ENCODE measurements at places on chromosomes 1 and 21. TPM values are rescaled to one million over a fixed set of nuclear protein-coding genes. Genes with fewer than 3 reads are reported as not detected.

FAAH gene
- 113 TPM for polyA plus RNA-seq

CSMD2 gene
- 1.2 TPM for polyA plus RNA-seq

VHLL gene
- not detected for polyA plus RNA-seq

ETNK2 gene
- polyA plus RNA-seq, result 187 TPM

PTPN22 gene
- polyA plus RNA-seq, result 1.6 TPM

FAM151A gene
- 2.2 TPM for polyA plus RNA-seq

MYBPHL gene
- 1.5 TPM for polyA plus RNA-seq

SAMD11 gene
- 7.9 TPM for polyA plus RNA-seq

ILDR2 gene
- polyA plus RNA-seq, result 36.8 TPM

C2CD4D gene
- 0.29 TPM for polyA plus RNA-seq

KRTAP13-3 gene
- polyA plus RNA-seq, result not detected

DDR2 gene
- 13.2 TPM for polyA plus RNA-seq

PGBD5 gene
- 16.0 TPM for polyA plus RNA-seq

HNRNPCL4 gene
- not detected for polyA plus RNA-seq

NEK2 gene
- 126 TPM for polyA plus RNA-seq

CYP4A22 gene
- polyA plus RNA-seq, result 0.22 TPM

LAX1 gene
- 0.26 TPM for polyA plus RNA-seq

ZNF683 gene
- polyA plus RNA-seq, result 87.5 TPM

FCAMR gene
- 0.41 TPM for polyA plus RNA-seq

IVL gene
- polyA plus RNA-seq, result not detected

PSMB4 gene
- 179 TPM for polyA plus RNA-seq

TCHH gene
- 0.53 TPM for polyA plus RNA-seq

AMY1C gene
- 4.4 TPM for polyA plus RNA-seq

CD48 gene
- 6.1 TPM for polyA plus RNA-seq

RCAN1 gene
- 20.6 TPM for polyA plus RNA-seq

CDC73 gene
- polyA plus RNA-seq, result 31.4 TPM

ARTN gene
- 1.9 TPM for polyA plus RNA-seq

KRTAP19-3 gene
- not detected for polyA plus RNA-seq

HSF2BP gene
- 46.5 TPM for polyA plus RNA-seq

Measured in testis (tissue), 5 donors.